Femur (tissue), 1 donor: ENCODE measurements at places on chromosomes 3 and 15.

DNA sequence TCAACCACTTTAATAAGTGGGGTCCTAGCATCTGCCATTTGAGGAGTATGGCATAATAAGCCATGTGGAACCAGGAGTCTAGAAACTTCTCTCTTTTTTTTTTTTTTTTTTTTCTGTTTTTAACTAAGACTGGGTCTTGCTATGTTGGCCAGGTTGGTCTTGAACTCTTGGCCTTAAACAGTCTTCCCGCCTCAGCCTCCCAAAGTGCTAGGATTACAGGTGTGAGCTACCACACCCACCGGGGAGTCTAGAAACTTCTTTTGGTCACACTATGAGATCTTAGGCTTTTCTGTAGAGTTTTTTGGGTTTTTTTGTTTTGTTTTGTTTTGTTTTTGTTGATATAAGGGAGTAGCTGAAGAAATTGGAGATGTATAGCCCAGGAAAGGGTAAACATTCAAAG is 52.9 kb downstream of the ZBTB38 start:
- DNase-seq, result no peak

- no peak for DNase-seq
These were observed 11.3 kb downstream of the CSRNP1 start for GRCh38 chr3:39142067-39142466.

DNA sequence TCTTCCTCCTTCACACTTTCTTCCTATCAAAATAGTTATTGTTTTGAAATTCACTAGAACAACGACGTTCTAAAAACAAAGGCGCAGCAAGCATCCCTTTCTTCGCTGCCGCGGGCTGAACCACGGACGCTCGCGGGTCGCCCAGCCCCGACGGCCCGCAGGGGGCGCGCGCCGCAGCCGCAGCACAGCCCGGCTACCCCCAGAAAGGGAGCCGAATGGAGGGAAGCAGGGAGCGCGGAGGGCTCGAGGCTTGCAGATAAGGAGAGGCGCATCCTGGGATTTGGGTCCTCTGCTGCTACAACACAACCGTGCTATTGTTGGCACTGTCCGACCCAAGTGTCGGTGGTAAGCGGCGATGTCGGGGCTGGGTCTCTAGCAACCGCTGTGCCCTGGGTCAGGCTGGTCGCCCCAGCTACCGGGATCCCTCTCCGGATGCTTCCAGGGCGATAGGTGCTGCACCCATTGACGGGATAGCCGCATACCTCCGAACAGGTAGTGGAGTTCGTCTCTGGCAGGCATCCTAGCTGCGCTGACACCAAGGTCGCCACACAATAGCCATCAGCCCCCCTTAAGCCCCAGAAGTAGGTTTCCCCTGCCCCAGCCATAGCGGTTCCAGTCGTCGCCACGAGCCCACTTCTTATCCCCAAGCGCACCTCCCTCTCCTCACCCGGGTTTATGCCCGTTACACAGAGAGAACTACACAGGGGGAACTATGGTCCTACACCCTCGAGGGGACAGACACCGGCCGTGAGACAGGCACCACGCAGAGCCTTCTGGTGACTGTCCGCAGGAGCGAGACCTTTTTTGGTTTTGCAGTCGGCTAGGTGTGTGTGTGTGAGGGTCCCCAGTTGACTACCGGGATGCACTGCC is 6.0 kb downstream of the ONECUT1 start:
- DNase-seq, result no peak

DNA sequence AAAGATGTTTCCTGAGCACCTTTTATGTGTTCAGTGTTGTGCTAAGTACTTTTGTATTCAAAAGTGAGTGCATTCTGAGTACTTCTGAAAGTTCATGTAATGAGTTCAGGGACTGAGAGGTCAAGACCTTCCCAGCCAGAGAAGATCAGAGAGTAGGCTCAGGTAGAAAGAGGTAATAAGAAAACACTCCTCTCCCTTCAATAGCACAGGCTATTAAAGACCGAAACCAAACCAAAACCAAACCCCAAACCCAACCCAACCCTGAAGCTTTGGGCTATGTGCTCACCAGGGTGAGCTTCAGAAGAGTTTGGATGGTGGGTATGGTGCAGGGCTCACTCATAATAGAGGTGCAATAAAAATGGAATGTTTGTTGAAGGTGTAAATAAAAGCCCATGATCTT is 76.7 kb upstream of the FAM3D start:
- no peak for DNase-seq

GRCh38 chr3:111282024-111282423 is 210.4 kb downstream of the NECTIN3 start:
- DNase-seq, result no peak

DNA sequence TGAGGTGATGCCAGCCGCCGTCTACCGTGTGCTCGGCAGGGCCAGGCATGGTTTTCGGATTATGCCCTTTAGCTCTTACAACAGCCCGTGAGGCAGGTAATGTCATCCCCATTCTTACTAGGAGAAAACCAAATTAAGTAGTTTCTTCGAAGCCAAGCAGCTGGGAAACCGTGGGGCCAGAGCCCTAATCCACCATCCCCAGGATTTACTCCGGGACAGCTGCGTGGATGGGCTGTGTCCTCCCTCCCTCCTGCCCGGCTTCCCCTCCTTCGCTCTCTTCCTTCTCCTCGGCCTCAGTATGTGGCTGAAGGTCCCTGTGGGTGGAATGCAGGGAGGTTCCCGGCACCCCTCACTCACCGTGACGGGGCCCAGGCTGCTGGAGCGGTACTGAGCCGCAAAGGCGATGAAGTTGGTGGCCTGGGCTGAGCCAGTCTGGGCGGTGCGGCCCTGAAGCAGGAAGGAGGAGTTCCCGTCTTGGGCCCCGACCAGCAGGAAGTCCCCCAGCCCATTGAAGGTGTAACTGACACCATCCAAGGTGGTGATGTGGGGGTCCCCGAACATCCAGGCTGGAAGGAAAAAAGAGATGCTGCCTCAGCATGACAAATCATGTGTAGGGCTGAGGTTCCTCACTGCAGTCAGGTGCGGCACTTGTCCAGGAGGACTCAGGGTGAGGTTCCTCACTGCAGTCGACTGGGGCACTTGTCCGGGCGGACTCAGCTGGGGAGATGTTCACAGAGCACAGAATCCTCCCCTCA is 42.5 kb downstream of the MUC20 start:
- DNase-seq, result peak; percentile 50

DNA sequence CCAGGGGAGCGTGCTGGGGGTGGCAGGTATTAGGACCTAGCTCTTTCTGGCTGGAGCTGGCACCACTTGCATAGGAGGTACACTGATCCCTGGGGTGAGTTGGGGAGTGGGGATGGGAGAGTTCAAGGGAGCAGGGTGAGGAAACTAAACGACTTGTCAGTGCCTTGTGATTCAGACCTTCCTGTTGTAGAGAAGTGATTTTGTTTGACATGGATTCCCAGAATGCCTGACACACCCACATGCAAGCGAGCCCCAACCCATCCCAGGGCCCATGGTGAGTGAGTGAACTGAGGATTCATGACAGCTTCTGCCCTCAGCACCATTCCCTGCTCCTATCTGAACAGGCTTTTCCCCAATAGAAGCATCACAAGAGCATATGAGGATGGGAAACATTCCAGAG is 15.6 kb upstream of the UBE2Q2 start:
- DNase-seq, result no peak

DNA sequence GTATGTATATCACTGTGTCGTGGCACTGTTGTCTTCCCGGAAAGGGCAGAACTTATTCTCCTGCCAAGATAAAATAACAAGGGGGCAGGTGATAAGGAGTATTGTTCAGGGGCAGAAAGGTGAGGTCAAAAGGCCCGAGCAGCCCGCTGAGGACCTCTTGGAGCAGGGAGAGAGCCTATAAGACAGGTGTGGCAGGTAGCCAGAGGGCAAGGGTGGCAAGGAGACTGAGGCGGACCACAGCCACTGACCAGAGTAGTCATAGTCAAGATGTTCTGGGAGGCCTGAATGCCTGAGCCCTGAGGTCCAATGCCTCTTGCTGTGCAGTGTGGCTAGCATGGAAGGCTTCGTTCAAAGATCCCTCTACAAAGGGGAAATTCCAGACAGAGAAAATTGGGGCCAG is 172.3 kb upstream of the CHRNA7 start:
- no peak for DNase-seq

GRCh38 chr15:60563066-60563465 is 84.1 kb upstream of the ICE2 start:
- no peak for DNase-seq

DNA sequence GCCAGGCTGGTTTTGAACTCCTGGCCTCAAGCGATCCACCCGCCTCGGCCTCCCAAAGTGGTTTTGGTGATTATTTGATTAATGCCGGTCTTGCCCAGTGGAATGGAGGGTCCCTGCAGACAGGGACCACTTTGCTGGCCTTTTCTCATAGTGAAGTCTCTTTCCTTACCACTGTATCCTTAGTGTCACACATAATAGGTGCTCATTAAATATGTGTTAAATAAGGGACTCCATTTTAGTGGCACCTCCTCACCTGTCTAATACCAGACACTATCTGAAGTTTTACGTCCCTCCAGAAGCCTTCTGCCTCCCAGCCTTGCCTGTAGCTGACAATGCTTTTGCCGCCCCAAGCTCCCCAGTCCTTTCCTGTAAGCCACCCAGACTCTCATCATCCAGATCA is 91.3 kb downstream of the AAGAB start:
- DNase-seq, result no peak

- no peak for DNase-seq
These were observed 8.7 kb downstream of the CYP1A1 start for GRCh38 chr15:74716651-74717050.

DNA sequence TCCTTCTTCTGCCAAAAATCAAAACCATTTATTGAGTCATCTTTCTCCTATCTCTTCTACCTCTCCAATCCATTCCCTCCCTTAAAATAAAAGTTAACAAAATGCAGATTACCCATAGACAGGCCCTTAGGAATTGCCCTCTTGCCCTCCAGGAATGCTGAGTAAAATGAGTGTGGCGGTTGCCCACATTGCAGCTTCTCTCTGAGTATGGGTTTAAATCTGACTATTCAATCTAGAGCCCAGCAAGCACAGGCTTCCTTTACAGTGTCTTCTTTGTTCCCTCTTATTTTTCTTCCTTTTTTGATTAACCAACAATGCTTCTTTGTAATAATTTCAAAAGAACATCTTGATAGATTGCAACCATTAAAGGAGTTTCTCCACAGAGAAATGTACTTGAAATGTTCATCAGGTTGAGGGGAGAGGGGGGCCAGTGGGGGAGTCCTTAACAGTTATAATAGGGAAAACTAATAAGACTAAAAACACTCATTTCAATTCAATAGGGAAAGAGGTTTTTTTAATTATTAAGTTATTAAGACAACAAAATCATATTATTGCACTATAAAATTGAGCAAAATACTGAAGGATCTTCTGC is 135.3 kb upstream of the LMCD1 start:
- no peak for DNase-seq

DNA sequence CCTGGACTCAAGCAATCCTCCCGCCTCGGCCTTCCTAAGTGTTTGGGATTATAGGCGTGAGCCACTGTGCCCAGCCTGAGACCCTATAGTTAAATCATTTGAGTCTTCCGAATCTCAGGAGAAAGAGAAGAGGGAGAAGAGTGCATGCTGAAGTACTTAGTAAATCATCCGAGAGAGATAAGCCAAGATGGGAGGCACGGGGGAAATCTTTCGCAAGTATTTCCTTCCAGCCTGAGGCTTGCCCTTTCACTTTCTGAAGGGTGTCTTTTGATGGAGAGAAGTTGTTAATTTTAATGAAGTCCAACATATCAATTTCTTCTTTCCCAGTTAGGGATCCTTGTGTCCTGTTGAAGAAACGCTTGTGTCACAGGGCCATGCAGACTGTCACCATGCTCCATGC is 97.1 kb upstream of the SLC6A6 start:
- no peak for DNase-seq

- DNase-seq, result no peak
These were observed 644.1 kb upstream of the ARRDC4 start for GRCh38 chr15:97316362-97316761.

- peak; percentile 44 for DNase-seq
These were observed 317.3 kb downstream of the FGF12 start for GRCh38 chr3:192409838-192410683.

DNA sequence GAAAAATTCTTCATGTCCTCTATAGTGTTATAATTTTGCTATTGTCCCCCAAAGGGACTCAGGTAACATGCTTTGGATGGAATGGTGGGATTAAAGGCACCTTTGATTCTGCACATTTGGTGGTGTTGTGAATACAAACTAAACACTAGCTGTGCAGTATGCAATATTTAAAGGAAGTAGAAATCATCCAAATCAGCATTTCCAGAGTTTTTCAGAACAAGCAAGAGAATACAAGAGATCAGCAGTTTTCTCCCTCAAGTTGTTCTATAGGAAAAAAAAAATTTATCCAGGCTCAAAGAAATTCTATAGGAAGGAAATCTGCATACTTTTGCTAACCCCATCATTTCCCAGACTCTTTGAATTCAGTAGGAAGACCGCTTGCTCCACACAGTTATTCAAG is 10.2 kb upstream of the ADIPOQ start:
- no peak for DNase-seq

- no peak for DNase-seq
These were observed 274.2 kb downstream of the OCA2 start for GRCh38 chr15:27824841-27825422.

GRCh38 chr15:57444877-57445513 is 68.7 kb downstream of the CGNL1 start:
- no peak for DNase-seq
